ENCODE measurements at places on chromosomes 2 and 18. TPM values are rescaled to one million over a fixed set of nuclear protein-coding genes. Genes with fewer than 3 reads are reported as not detected.

RNF125 gene
- 21.4 TPM for total RNA-seq

SOX11 gene
- 10.1 TPM for total RNA-seq

ONECUT2 gene
- total RNA-seq, result 2.6 TPM

SULT1C4 gene
- total RNA-seq, result 17.1 TPM

NCOA1 gene
- 34.9 TPM for total RNA-seq

GRCh38 chr2:590214-591175, 86.7 kb downstream of the TMEM18 start:
- DNase-seq, result no peak

- no peak for DNase-seq
Observed at GRCh38 chr2:7634409-7634808, 717.2 kb downstream of the RNF144A start.

DNA sequence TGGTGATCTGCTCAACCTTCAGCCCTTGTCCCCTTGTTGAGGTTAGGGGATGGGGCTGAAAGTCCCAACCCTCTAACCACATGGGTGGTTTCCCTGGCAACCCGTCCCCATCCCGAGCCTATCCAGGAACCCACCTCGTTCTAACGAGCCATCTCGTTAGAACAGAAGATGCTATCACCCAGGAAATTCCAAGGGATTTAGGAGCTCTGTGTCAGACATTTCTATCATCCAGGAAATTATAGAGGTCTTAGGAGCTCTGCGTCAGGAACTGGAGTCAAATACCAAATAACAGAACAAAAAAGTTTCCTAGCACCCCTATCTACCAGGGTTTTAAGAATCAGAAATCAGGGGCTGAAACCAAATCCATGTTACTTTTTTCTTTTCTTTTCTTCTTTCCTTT, 90.3 kb upstream of the LCLAT1 start:
- DNase-seq, result peak; percentile 61

- no peak for DNase-seq
Observed at GRCh38 chr2:105928563-105928962, 183.9 kb downstream of the NCK2 start.

DNA sequence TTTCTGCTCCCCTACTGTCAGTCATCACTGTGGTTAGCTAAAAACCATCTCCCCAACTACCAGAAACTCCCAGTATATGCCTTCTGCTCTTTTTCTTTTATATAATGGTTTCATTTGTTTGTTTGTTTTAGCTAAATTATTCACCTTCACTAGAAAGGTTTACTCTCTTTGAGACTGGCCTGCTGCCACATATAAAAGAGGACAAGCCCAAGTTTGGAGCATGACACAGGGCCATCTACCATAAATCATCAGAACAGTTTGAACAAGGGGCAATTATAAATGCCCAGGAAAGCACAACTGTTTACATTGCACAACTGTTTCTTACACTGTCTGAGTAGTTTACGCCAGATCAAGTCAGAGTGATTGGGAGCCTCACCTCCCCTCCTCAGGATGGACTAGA, 471.0 kb upstream of the PIK3C3 start:
- no peak for DNase-seq

- DNase-seq, result no peak
Observed at GRCh38 chr2:86147793-86148192, 41.8 kb downstream of the PTCD3 start.

DNA sequence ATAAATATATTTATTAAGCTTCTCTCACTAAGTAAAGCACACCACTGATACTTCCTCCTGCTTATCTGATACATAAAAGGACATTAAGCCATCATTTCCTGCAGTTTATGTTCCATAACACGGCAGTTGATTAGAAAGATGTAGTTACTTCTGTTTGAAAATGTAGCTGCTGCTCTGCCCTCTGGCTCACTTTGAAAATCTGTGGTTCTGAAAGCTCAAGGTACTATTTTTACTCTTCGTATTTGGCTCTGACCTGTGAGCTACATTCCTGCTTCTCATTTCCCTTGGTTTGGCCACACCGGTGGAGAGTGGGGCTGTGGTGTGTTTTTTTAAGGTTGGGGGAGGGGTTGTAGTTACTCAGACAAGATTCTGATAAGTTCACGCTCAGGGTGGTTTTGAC, 12.8 kb upstream of the TTN start:
- DNase-seq, result peak; percentile 10

DNA sequence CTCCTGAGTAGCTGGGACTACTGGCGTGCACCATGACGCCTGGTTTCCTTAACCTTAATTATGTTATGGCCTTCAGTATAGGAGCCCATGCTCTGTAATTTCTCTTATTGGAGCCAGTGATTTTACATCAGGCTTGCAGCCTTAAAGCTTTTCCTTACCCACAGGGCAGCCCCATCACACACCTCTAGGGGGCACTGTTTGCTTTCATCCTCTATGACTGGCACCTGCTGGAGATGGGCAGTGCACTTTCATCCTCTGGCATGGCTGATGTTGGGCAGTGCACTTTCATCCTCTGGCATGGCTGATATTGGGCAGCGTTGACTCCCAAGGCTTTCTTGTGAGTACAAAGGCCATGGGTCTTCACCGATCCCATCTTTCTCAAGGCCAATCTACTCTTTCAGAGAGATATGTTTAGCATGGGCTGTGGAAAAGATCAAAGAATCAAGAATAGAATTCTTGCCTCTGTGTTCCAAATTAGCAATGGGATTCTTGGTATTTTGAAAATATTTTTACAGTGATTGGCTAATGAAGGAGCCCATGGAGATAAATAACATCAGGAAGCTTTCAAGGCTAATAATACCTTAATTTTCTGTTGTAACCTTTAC, 80.7 kb upstream of the MEX3C start:
- DNase-seq, result no peak

GRCh38 chr2:176936410-176936809, 276.2 kb upstream of the HNRNPA3 start:
- no peak for DNase-seq

- peak; percentile 25 for DNase-seq
Observed at GRCh38 chr2:136863874-136864273, 98.5 kb downstream of the THSD7B start.

GRCh38 chr2:219443016-219443696, 8.5 kb downstream of the SPEG start:
- DNase-seq, result no peak

Data from umbilical cord (tissue), 2 donors.